ENCODE measurements at places on chromosomes 12 and 14.

GRCh38 chr12:100293017-100293416 is 26.0 kb downstream of the SCYL2 start:
- no peak for DNase-seq

GRCh38 chr14:65101631-65102440 is 481 bp downstream of the MAX start:
- no peak for DNase-seq

- DNase-seq, result no peak
Observed at GRCh38 chr12:77377116-77377515, 311.7 kb upstream of the E2F7 start.

GRCh38 chr12:96070670-96071279 is 35.4 kb upstream of the LTA4H start:
- DNase-seq, result no peak

GRCh38 chr12:57547288-57548012 is 458 bp upstream of the DCTN2 start:
- no peak for DNase-seq

DNA sequence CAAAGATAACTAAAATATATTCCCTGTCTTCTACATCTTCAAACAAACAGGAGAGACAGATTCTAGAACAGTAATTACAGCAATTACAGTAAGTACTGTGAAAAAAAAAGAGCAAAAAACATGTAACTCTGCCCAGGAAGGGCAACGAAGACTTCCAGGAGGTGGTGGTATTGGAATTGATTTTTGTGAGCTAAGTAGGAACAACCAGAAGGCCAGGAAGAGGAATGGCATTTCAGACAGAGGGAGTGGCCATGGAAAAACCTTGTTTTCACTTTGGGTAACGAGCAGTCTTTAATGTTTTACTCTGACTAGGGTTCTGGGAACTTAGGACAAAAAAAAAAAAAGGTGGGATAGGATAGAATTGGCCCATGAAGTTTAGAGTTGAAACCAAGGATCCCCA is 196.3 kb upstream of the PLEKHG7 start:
- no peak for DNase-seq

DNA sequence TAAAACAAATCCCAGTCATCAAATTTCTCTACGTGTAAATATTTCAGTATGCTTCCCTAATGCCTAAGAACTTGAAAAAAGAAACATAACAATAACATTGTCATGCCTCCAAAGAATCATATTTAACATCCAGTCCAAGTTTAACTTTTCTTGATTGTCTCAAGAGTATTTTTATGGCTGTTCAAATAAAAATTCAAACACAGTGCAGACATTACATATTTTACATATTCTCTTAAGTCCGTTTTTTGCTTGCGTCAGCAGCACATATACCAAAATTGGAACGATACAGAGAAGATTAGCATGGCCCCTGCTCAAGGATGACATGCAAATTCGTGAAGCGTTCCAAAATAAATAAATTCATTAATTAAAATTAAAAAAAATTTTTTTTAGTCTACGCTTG is 23.3 kb upstream of the EEA1 start:
- no peak for DNase-seq

DNA sequence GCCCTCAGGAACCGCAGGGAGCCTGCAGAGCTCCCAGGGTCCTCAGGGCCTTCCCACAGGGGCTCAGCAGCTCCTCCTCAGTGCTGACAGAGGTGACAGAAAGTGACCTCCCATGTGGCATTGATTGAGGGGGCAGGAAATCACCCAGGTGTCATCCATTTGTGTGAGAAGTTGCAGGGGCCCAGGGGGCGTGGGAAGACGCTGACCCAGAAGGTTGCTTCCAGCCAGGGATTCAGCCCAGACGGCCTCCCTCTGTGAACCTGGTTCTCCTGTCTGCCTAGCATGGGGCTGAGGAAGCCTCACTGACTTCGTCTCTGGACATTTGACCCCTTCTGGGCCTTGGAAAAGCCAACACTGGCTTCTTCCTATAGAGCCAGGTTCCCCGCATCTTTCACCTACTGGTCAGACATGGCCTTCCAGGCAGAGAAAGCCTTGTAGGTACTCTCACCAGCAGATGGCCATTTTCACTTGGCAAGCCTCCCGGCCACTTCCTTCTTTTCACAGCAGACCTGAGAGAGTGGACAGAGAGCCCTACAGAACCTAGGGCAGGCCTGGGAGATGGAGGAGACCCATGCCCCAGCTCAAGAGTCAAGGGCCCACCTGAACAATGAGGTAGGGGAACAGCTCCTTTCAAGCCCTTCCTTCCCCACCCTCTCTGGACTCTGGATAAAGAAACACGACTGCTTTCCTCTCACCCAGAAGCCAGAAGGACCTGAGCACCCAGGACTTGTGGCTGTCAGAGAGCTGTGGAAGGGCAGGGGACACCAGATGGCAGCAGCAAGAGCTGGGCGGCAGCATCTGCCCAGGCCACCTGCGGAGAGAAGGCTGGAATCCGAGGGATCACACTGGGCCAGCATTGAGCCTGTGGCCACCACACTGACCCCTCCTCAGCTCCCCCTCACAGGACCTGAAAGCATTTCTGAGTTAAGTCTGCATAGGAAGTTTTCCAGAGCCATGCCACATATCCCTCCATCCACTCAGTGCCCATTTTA is 377.8 kb downstream of the DPF3 start:
- DNase-seq, result no peak

DNA sequence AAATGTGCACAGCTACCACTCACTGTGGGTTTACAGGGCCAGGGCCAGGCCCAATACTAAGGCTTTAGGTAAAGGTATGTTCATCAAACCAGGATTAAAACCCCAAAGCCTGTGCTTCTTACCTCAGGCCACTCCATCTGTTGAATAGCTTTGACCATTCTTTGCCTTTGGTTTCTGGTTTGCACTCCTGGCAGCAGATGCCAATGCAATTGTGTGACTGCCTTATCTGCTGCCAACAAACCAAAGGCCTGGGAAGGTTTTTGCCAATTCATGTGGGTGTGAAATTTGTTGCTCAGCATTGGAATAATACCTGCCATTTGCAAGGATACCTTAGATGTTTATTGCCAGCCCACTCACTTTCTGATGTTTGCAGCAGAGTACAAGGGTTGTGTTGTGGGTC is 221.6 kb downstream of the C12orf75 start:
- no peak for DNase-seq

GRCh38 chr14:51540364-51540763 is 111.3 kb upstream of the FRMD6 start:
- DNase-seq, result no peak

GRCh38 chr12:44750468-44750867 is 125.6 kb downstream of the NELL2 start:
- peak; percentile 43 for DNase-seq

DNA sequence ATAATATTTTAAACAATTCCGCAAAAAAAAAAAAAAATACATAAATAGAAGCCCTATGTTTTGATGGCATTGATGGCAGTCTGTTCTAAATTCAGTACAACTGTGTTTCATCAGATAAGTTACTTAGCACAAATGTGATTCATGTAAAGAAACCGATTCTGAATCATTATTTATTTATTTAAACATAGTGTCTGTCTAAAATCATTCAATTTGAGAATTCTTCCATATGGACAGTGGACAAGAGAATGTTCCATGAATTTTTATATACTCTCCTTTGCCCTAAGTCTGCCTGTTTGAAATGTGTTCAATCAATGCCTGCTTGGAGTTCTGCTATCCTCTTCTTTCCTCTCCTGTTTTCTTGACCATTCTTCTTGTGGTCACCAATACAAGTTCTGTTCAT is 126.5 kb downstream of the PDE3A start:
- DNase-seq, result no peak

- DNase-seq, result no peak
Observed at GRCh38 chr12:75782069-75782581, 249.5 kb downstream of the PHLDA1 start.

DNA sequence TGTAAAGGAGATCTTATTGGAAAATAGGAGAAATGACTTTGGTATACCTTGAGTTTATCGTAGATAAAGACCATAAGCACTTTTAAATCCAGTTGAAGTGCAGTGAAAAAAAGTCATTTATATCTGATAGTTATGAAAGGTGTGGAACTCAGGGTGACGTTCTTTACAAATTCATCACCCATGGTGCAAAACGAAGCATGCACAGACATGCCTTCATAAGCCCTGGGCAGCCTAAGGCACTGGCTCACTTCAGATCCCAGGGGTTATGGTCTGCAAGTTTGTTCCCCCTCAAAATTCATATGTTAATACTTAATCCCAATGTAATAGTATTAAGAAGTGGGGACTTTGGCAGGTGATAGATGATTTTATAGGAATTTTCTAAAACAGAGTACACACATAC is 1216.4 kb upstream of the USP15 start:
- no peak for DNase-seq

DNA sequence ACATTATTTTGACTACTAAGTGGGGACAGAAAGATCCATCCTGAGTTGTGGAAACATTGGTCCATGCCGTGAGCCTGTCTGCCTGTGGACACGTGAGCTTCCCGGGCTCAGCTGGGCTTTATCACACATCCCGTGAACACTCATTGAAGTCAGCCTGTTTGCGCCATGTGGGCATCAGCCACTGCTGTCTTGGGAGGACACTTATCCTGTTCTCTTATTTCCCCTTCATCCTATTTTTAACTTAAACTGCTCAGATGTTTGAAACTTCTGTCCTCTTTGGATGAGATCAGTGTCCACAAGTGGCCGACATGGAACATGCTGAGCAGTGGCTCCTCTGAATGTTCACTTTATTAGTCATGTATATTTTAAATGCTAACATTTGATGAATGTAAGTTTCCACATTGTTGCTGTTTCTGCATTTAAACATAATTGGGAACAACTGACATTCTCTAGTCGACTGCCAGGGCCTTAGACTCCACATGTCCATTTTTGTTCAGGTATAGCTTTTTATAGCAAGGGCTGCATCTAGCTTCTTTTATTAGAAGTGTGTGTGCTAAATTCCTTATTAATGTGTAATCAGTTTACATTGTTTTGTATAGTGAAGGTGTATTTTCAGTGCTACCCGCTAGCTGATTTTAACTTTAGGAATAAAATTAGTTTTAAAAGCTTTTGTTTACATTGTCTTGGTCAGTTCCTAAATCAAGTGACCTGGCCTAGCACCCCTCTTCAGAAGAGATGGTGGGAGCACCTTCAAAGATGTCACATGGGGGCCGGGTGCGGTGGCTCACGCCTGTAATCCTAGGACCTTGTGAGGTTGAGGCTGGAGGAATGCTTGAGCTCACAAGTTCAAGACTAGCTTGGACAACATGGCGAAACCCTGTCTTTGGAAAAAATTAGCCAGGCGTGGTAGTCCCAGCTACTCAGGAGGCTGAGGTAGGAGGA is 24.0 kb downstream of the RNF34 start:
- no peak for DNase-seq

DNA sequence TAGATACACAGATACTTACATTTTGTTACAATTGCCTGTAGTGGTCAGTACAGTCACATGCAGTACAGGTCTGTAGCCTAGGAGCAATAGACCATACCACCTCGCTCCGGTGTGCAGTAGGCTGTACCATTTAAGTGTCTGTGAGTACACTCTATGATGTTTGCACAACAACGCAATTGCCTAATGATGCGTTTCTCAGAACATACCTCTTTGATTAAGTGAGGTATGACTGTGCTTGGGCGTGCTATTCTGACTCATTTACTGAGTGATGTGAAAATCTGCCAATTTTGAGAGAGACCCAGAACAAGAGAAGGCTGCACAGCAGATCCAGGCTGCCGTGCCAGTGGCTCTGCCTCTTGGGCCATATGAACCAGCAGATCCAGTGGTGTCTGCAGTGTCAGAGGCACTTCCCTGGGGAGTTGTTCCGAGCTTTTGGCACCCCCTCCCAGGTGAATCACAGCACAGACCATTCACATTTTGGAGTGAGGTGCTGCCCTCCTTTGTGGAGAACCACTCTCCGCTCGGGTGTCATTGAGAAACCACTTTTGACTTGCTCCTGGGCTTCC is 20.4 kb downstream of the DLK1 start:
- DNase-seq, result peak; percentile 56

- no peak for DNase-seq
Observed at GRCh38 chr12:100128512-100128908, 14.2 kb downstream of the BLTP3B start.

DNA sequence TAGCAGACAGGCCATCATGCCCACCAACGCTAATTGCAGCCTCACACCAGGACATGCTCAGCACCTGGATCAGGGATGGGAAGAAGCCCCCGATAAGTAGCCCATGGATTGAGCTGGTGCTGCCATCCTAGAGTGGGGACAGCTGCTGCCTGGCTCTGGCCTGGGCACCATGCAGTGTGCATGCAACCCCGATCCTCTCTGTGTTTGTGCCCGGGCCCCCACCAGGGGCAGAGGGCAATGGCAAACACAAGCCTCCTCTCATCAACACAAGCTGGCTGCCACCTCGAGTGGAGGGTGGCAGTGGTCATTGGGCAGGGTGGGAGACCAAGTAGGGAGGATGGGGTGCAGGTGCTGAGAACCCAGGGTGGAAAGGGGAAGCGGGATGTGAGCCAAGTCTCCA is 23.3 kb upstream of the SOCS2 start:
- no peak for DNase-seq

GRCh38 chr12:75995691-75996090 is 35.9 kb downstream of the PHLDA1 start:
- peak; percentile 32 for DNase-seq

- no peak for DNase-seq
Observed at GRCh38 chr14:102736956-102737355, 40.3 kb upstream of the TRAF3 start.

GRCh38 chr14:55243386-55243785 is 27.8 kb upstream of the FBXO34 start:
- DNase-seq, result no peak

DNA sequence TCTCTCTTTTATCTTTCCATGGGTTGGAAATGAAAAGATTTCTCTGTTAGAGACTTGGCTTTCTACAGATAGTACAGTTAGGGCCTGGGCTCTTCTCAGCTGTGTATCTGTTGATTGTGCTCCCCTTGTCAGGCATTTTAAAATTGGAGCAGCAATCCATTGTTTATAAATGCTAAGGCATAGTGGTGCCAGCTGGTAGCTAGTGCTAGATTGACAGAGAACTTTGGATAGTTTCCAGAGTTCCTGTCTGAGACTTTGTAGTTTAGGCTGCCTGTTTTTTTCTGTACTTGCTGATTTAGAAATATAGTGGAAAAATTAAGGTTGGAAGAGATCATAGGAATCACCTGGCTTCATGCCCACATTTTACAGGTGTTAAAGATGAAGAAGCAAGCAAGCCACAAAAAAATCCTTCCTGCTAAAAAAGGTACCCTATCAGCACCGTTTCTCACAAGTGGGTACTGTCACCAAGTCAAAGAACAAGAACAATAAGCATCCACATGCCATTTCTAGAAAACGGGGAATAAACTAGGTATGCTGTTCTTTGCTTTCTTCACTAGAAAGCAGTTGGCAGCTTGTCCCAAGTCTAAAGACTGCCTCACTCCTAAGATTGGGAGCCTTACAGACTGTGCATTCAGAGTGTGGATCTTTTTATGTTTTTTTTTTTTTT is 6.2 kb downstream of the TTLL5 start:
- no peak for DNase-seq

DNA sequence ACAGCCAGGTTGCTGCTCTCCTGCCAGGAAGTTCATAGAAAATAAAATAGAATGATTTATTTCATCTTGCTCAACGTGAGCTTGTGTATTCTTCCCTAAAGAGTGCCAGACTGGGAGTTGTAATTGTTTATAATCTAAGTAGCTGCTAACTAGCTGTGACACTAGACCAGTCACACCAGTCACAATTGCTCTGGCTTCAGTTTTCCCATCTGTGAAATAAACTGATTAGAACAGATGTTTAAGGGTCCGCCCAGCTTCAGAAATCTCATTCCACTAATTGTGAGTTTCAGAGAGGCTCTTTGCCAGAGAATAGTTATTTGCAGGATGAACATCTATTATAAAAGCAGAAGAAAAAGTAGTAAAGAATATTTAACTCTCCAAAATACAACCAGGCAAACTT is 55.6 kb upstream of the ZDHHC17 start:
- DNase-seq, result no peak

- DNase-seq, result no peak
Observed at GRCh38 chr12:89999699-90000505, 291.3 kb upstream of the ATP2B1 start.
